ENCODE measurements at places on chromosomes 7 and 10.

DNA sequence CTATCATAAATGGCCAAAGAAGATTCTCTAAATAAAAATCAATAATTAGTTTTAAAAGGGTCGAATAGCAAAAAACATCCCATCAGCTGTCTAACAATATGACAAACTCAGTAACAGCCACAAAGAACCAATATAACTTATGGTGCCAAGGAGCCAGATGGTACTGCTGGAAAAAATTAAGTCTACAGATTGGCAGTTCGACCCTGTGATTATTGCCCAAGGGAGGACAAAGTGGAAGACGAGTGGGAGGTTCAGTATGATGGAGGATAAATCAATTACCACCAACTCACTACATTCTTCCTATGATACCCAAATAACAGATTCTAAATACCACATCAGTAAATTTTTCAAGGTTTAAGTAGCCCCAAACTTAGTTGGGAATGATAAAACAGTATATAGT lies 49.0 kb downstream of the SKAP2 start:
- no peak for DNase-seq

DNA sequence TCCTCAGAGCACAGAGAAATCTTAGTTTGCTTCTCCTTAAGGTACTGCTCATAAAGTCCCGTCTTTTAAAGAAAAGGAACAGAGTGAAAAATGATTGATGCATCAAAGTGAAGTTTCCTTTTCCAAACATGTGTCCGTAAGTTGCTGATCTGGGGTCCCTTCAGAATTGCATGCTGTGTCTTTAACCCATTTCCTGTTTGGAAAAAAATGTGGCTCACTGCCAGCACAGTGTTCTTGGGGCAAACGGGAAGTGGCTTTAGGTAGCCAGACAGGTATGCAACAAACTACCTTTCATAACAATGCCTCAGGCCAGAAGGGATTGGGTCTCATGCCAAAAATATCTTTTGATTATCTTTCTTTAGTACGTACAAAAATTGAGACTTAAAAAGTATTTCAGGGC lies 50.9 kb downstream of the TFAM start:
- no peak for DNase-seq

- DNase-seq = no peak
Measured at GRCh38 chr7:14717816-14718215, 184.7 kb downstream of the DGKB start.

- no peak for DNase-seq
Measured at GRCh38 chr7:1340461-1341360, 108.0 kb downstream of the UNCX start.

DNA sequence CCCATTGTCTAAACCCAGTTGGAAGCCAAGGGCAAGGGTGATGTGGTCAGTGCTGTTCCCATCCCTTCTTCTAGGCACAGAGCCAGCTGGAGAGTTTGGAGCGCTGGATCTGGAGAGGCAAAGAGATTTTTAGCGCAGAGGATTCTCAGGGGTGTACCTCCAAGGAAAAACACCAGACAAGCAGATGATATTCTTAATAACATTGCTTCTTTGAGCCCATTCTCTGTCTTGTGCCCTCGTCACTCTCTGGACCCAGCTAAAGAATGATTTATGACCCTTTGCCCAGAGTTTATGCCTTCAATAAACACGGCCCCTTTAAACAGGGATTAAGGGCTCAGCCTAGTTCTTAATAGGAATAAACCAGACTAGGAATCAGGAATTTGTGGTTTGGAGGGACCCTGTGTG lies 4.7 kb upstream of the HIP1 start:
- DNase-seq = peak; percentile 26

- DNase-seq = no peak
Measured at GRCh38 chr7:99032928-99033327, 111.0 kb downstream of the SMURF1 start.

- DNase-seq = peak; percentile 67
Measured at GRCh38 chr10:74384615-74385183, 233.7 kb downstream of the ADK start.

DNA sequence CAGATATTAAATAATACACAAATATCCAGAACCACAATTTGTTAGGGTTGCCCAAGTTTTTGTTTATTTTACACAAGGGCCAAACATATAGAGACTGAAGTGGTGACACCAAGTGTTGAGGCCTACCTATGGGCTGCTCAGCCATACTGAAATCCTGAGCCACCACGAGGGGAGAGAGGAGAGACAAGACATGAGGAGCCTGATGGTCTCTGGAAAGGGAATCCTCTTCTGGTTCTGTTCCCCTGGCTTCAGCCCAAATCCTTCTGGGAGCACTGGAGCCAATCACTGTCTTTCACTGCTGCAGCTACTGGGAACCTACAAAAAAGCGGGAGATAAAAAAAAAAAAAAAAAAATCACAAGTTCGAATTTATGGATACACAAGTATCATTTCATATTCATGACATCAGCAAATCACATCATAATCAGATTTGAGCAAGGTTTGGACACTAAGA lies 1.9 kb downstream of the SKIDA1 start:
- DNase-seq = no peak

DNA sequence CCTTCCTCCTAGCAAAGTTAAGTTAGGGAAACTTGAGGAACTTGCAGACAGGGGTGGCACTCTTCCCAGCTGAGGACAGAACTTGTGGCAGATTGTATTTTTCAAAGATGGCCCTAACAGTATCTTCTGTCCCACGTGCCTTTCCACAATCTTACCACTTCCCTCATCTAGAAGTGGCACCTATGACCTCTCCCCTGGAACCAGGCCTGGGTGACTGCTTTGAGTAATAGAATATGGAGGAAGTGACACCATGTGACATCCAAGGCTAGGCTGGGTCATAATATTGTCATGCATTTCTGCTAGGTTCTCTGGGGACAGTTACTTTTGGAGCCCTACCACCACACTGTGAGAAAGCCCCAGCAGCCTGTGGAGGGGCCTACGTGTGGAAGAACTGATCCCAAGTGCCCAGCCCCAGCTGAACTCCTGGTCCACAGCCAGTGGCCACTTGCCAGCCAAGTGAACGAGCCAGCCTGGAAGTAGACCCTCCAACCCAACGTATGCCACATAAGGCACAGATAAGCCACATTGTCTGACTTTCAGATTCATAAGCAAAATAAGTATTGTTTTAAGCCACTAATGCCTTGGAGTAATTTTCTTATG lies 193.7 kb downstream of the PTPN20 start:
- peak; percentile 91 for DNase-seq

- no peak for DNase-seq
Measured at GRCh38 chr7:112145206-112145605, 61.0 kb downstream of the DOCK4 start.

DNA sequence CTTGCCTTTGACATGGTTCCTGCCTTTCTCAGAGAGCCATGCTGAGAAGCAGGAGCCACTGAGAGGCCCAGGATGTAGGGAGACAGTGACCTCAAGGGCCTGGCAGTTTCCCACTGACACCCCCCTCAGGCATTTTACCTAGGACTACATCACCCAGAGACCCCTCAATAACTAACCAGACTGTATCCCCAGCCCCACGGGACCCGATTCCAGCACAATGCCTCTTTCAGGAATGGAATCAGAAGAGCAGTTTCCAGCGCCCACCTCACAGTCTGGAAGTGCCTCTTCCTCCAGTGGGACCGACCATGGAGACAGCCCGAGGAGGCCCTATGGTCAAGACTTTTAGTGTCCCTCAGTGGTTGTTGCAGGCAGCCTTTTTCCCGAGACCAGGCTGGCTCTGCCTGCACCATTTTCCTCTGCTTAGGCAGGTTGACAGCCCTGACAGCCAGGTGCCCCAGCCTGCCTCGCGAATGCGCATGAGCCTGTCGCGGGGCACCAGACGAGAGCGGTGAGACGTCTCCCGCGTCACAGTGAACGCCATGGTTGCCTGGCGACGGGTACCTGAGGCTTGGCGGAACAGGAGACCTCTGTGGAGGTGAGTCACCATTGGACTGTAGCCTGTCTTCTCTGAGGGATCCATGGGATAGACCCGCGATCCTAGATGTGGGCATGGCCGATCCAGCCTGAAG lies 28.4 kb upstream of the ZNF273 start:
- no peak for DNase-seq

- no peak for DNase-seq
Measured at GRCh38 chr10:29709484-29710002, 74.8 kb upstream of the SVIL start.

- no peak for DNase-seq
Measured at GRCh38 chr10:74433595-74433956, 282.6 kb downstream of the ADK start.

- DNase-seq = no peak
Measured at GRCh38 chr7:12759151-12759550, 71.7 kb downstream of the ARL4A start.

GRCh38 chr7:32586291-32587221 lies 91.3 kb downstream of the AVL9 start:
- peak; percentile 84 for DNase-seq

DNA sequence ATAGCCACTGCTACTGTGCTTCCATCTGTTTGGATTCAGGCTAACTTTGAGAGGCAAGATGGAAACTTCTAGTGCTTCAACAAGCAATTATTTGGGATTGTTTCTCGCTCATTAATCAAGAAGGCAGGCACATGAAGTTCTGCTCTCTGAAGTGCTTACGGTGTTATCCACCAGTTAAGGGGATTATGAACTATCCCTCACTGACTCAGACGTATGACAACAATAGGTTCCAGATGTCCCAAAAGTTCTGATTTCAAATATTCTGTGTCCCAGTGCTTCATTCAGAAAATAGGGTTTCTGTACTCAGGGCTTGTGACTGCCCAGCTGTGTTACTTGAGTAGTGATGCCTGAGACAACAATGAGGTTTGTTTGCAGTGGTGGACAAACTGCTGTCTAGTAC lies 81.0 kb downstream of the HACD1 start:
- DNase-seq = no peak

All from MV-4-11 (cell line).